ENCODE measurements at places on chromosomes 3 and 15. TPM values are rescaled to one million over a fixed set of nuclear protein-coding genes. Genes with fewer than 3 reads are reported as not detected.

- H3K27ac ChIP-seq = no peak overlapping the region
- H3K4me3 ChIP-seq = no peak overlapping the region
- H3K4me1 ChIP-seq = no peaks in the 10 kb centered on the region
- no peaks in the 10 kb centered on the region for H3K27me3 ChIP-seq
These were observed 41.5 kb downstream of the GPD1L start for GRCh38 chr3:32147933-32148332.

GRCh38 chr3:114558271-114558670 is 264.4 kb downstream of the TIGIT start:
- H3K4me3 ChIP-seq = no peak overlapping the region
- no peak for DNase-seq
- H3K27ac ChIP-seq = no peak overlapping the region
- no peaks in the 10 kb centered on the region for H3K27me3 ChIP-seq
- H3K36me3 ChIP-seq = no peaks in the 10 kb centered on the region

GRCh38 chr15:33720952-33721351 is 247.3 kb upstream of the CHRM5 start:
- H3K36me3 ChIP-seq = no peaks in the 10 kb centered on the region
- H3K4me3 ChIP-seq = no peak overlapping the region
- no peak overlapping the region for H3K27ac ChIP-seq

DNA sequence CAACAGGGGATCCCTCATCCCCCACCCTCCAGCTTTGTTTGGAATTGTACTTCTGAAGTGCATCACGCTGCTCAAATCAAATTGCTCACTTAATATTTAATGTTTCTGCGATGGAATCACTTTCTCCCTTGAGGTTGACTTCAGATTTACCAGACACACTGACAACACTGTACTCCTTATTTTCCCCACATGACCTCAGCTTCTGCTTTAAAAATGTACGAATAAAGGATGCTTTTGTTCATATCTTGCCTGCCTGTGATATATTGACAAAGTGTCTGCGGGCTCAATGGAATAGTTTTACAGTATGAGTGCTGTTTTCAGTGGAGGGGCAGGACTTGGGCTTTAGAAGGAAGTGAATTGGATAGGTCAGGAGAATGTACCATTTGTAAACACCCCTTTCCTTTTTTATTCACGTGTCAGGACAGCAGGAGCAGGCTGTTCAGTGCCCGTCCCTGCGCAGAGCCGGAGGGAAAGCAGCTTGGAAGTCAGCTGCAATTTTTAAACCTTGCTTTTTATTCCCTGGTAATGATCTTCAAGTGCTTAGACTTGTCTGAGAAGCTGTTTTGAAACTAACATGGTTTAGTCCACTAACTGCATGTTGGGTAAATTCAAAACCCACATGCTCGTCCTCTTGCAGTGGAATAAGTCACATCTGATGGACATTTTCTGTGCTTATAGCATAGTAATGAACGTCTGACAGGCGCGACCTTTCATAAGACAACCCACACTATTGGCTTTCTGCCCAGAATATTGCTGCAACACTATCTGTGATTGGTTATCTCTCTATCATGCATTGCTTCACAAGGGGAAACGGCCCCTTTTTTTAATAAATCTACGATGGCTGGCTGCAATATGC is 29.9 kb downstream of the MBNL1 start:
- peak; percentile 74 for DNase-seq
- no peaks in the 10 kb centered on the region for H3K27me3 ChIP-seq
- H3K36me3 ChIP-seq = no peaks in the 10 kb centered on the region
- peak overlapping the region; percentile 81 for H3K27ac ChIP-seq
- peak overlapping the region; percentile 29 for H3K4me3 ChIP-seq
- peaks cover 3% of the 10 kb centered on the region for H3K4me1 ChIP-seq

GRCh38 chr15:66842710-66843441 is 140.8 kb downstream of the SMAD6 start:
- H3K27ac ChIP-seq = peak overlapping the region; percentile 59
- no peaks in the 10 kb centered on the region for H3K4me1 ChIP-seq
- H3K27me3 ChIP-seq = no peaks in the 10 kb centered on the region
- peak; percentile 76 for DNase-seq
- no peaks in the 10 kb centered on the region for H3K36me3 ChIP-seq

- H3K27me3 ChIP-seq = no peaks in the 10 kb centered on the region
- no peak for DNase-seq
- no peak overlapping the region for H3K4me3 ChIP-seq
- no peak overlapping the region for H3K27ac ChIP-seq
These were observed 15.0 kb upstream of the BCHE start for GRCh38 chr3:165852191-165852590.

GRCh38 chr3:114418724-114419543 is 125.1 kb downstream of the TIGIT start:
- H3K27ac ChIP-seq = no peak overlapping the region
- no peaks in the 10 kb centered on the region for H3K4me1 ChIP-seq
- DNase-seq = no peak
- no peak overlapping the region for H3K4me3 ChIP-seq
- H3K36me3 ChIP-seq = no peaks in the 10 kb centered on the region

DNA sequence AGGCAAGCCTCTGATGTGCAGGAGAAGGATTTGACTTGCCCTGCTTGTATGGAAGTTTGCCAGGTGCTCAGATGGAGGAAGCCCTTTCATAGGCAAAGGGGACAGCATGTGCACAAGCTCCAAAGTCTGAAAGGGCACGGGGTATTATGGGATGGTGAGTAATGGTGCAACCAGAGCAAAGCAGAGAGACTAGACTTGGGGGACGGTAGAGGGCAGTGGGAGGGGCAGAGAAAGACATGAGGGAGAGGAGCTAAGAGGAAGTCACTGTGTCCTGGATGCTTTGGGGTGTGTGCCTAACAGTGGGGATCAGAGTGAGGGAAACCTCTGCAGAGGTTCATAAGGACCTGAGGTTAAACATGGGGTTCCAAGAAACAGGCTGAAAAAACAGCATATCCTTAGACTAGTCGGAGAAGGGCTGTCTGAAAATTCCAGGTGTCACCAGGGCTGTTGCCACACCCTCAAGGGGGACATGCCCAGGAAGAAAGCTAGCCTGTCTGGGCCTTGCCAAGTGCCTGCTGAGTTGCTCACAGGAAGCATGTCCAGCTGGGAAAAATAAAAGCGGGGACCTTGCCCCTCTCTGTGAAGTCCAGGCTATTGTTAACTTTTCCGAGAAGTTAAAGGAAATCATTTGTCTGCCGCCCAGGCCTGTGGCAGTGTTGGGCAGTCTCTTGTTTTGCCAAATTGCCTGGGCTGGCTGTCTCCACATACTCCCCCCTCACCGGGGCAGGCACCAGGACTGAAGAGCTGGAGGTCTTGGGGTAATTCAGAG is 47.1 kb downstream of the HRH1 start:
- no peak overlapping the region for H3K27ac ChIP-seq
- no peak overlapping the region for H3K4me3 ChIP-seq
- H3K36me3 ChIP-seq = no peaks in the 10 kb centered on the region
- no peak for DNase-seq

Gene COL6A5
- total RNA-seq = 0.15 TPM

Gene GPR15
- total RNA-seq = 5.1 TPM

Gene LHFPL4
- 1.2 TPM for total RNA-seq

Gene C3orf22
- not detected for total RNA-seq

Gene IQGAP1
- total RNA-seq = 210 TPM
